Activated CD4-positive, alpha-beta T cell treated with anti-CD3 and anti-CD28 coated beads for 24 hours (primary cell): ENCODE measurements at places on chromosomes 1 and 21.

DNA sequence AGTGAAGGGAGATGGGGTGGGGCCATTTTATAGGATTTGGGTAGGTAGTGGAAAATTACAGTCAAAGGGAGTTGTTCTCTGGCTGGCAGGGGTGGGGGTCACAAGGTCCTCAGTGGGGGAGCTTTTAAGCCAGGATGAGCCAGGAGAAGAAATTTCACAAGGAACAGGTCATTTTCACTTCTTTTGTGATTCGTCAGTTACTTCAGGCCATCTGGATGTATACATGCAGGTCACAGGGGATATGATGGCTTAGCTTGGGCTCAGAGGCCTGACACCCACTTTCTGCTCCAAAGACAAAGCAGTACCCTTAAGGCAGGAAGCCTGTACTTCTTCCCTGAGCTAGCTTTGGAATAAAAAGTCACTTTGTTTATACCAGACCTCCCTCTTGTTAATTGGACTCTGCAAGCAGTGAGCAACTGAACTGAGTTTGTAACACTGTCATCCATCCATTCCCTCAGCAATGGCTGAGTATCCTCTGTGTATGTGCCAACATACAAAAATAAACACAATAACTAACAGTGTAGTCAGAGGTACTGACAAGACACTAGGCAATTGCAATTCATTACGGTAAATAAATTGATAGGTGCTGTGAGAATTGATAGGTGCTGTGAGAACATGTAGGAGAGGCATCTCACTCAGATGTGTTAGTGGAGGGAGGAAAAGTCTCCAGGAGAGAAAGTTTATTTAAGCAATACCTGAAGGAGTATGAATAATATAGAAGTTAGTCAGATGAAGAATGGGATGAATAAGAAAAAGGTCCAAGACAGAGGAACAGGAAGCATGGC is 14.7 kb upstream of the RGS2 start:
- DNase-seq = no peak

GRCh38 chr1:206488466-206488865 is 18.2 kb downstream of the IKBKE start:
- no peak for DNase-seq

DNA sequence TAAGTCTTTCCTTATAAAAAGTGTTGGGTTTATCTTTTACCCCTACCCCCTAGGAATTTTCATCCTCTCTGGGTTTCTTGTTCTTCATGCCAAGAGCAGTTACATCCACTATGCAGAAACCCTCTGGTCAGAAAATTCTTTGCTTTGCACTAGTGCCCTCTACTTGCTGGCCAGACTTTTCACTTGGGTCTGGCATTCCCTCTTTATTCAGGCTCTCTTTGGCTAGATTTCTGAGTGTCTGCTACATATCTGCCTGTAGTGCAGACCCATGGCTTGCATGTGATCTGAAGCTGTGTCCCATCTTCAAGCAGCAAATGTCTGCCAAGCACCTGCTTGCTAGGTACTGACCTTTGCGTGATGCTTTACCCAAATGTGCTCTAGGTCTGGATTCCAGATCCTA is 237.0 kb downstream of the GPATCH2 start:
- DNase-seq = no peak

DNA sequence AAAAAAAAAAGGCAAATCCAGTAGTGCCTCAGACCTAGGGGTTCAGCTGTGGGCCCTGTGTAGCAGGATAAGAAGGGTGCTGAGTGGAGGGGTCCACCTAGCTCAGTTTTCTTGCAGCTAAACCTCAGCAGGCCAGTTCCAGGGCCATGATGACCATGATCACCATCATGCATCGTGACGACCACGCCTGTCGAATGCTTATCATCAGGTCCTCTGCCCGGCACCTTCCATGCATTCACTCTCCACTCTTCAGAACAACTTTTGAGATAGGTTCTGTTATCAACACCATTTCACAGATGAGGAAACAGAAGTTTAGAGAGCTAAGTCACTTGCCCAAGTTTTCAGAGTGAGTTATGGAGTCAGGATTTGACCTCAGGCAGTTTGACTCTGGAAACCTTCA is 54.9 kb downstream of the ACBD3 start:
- no peak for DNase-seq

DNA sequence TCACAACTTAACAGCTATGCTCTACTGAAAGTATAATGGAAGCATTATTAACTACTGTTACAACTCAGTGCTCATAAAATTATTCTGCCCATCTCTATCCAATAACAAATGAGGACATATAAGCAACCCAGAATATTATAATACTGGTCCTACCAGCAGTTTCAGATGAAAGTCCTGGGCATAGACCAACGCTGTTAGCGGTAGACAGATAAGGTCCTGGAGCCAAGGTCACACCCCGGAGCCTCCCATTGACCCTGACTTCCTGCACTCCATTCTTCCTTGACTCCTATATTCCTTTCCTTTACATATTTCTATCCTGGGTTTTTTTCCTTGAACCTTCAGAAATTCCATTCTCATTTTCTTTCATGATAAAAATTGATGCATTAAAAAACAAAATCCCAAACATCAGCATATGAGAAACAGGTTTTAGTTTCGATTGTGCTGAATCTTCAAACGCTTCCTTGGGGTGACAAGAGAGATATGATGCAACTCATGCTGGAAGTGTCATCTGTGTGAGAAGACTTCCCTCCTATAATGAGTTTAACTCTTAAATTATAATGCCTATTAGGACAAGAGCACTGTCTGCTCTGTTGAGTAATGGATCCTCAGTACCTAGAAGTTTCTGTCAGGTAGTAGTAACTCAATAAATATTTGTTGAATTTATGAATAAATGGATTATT is 831.1 kb downstream of the LRRIQ3 start:
- no peak for DNase-seq

GRCh38 chr1:103275725-103276124 is 167.4 kb upstream of the COL11A1 start:
- DNase-seq = no peak

DNA sequence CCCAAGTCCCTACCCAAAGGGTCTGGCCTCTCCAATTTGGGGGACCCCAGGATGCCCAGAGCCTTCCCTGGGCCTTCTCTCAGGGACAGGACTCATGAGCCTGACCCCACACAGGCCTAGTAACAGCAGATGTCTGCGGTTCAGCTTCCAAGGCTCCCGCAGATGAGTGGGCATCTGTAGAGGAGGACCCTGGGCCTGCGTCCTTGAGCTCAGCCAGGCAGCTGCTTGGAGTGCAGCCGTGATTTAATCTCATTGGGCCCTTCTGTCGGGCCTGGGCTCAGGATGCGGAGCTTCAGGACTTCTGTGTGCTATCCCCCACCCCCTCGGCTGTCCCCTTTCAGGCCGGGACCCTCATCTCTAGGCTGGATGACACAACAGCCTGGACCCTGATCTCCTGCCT is 35.4 kb downstream of the IGSF21 start:
- no peak for DNase-seq

DNA sequence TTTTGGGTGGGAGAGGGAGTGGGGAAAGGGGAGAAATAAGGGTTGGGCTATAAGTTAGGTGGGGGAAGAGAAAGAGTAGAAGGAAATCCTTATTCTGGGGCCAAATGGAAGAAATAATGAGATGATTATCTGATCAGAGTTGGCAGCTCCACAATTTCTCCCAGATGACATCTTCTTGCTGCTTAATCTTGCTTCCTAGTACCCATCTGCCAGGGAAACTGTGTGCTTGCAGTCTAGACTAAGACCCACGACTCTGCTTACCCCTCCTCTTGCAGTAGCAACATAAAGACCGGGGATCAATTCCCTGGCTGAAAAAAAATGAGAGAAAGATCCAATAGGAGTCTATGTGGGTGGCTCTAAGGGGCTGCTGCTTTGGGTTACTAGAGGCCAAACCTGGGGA is 95.6 kb downstream of the PAPPA2 start:
- no peak for DNase-seq

- DNase-seq = no peak
Measured at GRCh38 chr1:243726806-243727502, 123.1 kb downstream of the AKT3 start.
